ENCODE measurements at places on chromosomes 1 and 21.

GRCh38 chr1:231410036-231410612 lies 12.0 kb downstream of the EGLN1 start:
- DNase-seq, result no peak

- no peak for DNase-seq
Observed at GRCh38 chr1:100349246-100349645, 3.1 kb upstream of the CDC14A start.

DNA sequence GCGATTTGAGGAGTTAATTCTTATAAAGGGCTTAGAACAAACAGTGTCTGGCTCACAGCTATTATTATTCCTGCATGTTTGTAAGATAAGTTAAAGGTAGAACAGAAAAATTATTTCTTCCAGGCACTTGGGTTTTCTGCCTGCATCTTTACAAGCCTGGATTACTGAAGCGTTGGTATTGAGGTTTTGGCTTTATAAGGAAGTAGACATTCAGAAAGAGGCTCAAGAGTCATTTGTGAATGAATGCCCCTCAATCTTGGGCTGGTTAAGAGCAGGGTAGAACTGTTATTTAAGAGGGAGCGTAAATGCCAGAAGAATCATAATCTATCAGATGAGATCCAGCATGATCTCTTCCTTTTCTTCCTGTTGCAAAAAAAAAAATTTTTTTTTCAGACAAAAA lies 77.3 kb upstream of the ARID1A start:
- DNase-seq, result no peak

DNA sequence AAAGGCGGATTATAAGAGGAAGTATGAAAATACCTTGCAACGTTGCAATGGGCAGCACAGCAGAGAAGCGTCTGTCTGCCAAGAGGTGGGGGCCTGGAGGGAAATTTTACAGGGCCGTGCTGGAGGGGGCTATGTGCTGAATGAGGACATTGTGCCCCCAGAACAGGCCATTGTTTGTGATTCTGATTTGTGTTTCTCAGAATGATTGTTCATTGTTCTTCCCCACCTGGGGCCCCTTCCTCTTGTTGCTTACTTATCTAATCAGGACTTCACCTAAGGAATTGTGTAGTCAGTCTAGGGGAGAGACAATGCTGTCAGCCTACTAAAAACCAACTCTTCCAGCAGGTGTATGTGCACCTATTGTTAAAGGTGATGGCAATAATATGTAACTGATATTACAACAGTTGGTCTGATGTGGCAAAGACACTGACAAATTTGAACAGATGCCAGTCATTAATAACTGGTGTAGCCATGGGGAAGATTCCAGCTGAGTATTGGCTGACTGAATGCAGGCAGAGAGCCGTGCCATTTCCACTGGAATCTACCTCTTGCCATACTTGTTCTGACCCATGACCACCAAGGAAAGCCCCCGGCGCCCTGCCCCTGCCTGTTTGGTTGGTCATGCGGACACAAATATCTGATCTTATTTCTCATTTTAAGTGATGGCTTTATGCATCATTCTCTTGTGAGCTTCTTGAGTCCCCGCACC lies 45.2 kb upstream of the PSEN2 start:
- no peak for DNase-seq

DNA sequence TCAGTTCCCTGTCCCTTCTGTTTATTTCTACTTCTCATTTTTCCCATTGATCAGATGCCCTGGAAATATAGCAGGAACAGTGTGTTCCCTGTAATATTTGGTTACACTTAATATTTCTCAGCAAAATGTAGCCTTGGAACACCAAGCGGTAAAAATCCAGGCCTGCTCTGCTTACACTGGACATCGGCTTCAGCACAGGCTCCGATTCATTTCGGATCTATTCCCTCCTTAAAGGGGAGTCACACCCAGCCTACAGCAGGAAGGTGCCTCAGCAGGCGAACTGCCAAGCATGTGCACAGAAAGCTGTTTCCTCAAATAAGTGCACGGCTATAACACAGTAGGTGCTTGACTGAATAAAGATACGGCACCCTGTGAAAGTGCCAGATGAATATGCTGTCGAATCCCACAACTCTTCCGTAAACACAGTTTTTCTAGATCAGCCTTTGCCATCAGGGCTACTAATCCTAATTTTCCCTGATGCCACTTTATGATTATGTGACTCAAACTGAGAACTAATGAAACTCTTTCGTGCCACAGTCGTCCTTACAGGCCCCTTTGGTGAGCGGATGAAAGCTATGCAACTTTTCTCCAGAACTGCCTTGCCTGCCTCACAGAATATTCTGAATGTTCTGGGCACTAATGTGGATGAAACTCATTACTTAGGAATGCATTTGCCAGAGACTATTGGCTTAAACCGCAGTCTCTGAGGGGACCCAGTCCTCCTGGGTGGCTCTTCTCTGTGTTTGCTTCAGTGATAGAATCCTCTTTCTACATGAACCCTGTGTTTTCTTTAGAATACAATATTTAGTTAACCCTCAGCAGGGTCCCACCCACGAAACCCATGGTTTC lies 275.5 kb upstream of the RUNX1 start:
- DNase-seq, result no peak

DNA sequence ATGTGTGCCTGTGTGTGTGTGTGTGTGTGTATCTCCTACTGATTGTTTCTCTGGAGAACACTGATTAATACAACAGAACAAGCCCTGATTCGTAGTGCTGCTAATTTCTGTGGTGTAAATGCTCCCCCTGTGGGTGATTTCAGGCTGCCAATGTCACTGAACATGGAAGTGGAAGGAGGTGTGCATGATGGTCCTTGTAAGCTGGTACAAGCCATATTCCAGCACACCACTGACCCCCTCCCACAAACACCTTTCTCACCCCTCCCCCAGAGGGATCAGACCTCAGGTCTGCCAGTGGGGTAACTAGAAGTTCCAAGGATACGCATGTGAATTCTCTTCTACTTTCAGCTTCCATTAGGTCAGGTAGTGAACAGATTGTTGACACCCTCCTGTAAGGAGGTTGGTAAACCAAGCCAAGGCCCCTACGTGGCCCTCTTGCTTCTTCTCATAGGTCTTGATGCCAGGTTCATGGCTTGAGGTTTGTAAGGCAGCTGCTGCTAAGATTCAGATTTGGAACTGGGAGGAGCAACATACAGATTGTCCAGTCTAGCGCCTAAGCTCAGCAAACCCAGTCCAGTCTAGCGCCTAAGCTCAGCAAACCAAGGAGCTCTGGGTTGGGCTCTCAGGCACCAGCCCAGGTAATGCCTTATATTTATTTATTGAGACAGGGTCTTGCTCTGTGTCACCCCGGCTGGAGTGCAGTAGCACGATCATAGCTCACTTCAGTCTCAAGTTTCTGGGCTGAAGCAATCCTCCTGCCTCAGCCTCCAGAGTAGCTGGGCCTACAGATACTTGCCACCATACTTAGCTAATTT lies 38.7 kb downstream of the DHCR24 start:
- DNase-seq, result no peak

DNA sequence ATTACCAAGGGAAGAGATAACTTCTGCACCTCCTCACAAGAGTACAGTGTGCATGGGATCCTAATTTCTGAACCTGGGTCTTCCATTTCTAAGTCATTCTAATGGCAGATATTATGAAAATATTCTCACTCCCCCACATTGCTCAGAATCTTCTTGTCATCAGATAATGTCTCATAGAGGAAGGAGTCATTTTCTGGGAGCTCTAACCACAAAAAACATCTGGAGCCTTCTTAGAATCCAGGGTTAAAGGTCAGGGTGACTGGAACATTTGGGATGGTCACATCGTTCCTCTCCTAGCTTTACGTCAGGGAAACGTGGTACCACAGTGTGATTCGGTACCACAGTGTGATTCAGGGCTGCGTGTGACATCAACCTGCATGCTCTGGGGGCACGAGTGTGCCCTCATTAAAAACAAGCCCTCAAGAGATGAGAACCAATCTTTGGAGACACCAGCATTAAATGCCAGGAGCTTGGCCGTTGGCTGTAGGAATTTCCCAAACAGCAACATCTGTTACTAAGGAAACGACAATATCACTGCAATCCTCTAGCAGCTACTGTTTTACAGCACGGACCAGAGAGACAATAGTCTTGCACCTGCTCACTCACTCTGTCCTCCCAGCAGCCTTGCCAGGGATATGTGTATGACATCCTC lies 179.1 kb downstream of the PSMG1 start:
- DNase-seq, result no peak

- DNase-seq, result no peak
Observed at GRCh38 chr1:37175666-37176215, 141.4 kb upstream of the GRIK3 start.

DNA sequence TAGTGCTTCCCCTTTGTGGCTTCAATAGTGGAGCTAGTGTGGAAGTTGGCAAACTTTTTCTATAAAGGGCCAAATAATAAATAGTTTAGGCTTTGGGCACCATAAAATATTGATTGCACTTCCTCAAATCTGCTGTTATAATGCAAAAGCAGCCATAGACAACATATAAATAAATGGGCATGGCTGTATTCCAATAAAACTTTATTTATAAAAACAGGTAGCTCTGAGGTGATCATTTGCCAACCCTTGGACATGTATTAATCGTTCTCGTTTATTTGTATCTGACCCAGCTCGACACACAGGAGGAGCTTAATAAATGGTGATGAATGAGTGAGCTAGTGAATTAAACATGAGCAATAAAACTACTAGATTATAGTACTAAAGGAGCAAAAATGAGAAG lies 13.3 kb downstream of the KAZN start:
- no peak for DNase-seq

- DNase-seq, result no peak
Observed at GRCh38 chr21:28937737-28938136, 54.9 kb downstream of the LTN1 start.

DNA sequence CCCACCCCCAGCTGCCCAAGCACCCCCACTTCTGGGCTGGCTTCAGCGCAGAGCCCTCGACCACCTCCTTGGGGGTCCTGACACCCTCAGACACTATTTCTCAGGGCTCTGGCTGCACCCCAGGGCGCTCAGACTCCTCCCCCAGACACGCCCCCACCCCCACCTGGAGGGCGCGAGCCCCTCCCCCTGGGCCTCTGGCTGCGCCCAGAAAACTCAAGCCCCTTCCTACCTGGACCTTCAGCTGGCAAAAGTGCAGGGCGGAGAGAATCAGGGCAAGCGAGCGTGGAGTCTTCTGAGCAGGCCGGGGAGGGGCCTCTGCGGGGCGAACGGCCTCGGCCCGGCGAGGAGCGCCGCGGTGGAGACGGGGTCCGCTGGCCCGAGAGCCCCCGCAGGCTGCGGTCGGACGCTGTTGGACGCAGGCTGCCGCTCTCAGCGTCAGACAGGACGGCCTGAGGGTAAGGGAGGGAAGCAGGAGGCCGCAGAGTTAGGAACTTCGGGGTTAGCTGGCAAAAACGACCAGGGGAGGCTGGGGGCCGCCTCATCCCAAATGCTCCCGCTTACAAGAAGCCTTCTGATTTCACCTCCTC lies 17.4 kb upstream of the NBPF1 start:
- DNase-seq, result no peak

GRCh38 chr1:172657586-172657985 lies 1.3 kb upstream of the FASLG start:
- no peak for DNase-seq

GRCh38 chr21:35238119-35238518 lies 189.0 kb upstream of the RUNX1 start:
- DNase-seq, result no peak

GRCh38 chr1:200979574-200980451 lies 43.7 kb downstream of the KIF21B start:
- peak; percentile 25 for DNase-seq

GRCh38 chr1:226185141-226186036 lies 1.2 kb downstream of the ACBD3 start:
- no peak for DNase-seq

- no peak for DNase-seq
Observed at GRCh38 chr1:176884911-176885310, 279.6 kb downstream of the ASTN1 start.

- peak; percentile 51 for DNase-seq
Observed at GRCh38 chr1:11650331-11650991, 3.8 kb downstream of the FBXO2 start.

DNA sequence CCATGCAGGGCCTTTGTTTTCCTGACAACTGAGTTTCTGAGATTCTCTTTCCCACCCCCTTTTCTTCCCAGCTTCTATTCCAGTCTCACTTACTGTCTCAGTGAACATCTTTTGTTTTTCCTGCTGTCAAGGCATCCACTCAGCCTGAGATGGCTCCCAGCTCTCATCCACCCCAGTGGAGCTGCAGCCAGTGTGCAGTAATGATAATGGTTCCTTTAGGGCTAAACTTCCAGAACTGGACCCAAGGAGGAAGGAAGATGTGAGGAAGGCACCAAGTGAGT lies 44.4 kb upstream of the KIRREL1 start:
- no peak for DNase-seq

DNA sequence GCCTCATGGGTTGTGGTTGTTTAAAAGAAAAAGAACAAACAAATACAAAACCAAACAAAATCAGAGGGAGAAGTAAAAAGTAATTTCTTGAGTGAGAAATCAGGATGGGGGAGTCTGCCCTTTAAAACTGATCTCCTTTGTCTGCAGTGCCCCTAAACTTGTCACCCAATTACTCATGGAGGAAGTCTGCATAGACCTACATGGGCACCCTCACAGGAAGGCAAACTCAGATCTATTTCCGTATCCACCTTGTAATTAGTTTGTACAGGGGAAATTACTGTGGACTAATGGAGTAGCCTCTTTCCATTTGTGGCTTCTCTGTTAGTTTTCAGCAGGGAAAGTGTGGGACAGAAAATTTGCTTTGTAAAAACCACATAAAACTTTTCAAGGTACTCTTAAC lies 600.4 kb downstream of the ADGRL2 start:
- DNase-seq, result no peak

GRCh38 chr1:23376890-23377811 lies 7.5 kb upstream of the ZNF436 start:
- no peak for DNase-seq

Measured in activated CD4-positive, CD25-positive, alpha-beta regulatory T cell treated with anti-CD3 and anti-CD28 coated beads, Interleukin-2, amount 50 U/mL, for 16 hours (primary cell).